Kidney tubule cell (primary cell): ENCODE measurements at places on chromosomes 13 and 19.
A peak's percentile ranks its signal among the peaks of the same experiment; 100 is the strongest.

DNA sequence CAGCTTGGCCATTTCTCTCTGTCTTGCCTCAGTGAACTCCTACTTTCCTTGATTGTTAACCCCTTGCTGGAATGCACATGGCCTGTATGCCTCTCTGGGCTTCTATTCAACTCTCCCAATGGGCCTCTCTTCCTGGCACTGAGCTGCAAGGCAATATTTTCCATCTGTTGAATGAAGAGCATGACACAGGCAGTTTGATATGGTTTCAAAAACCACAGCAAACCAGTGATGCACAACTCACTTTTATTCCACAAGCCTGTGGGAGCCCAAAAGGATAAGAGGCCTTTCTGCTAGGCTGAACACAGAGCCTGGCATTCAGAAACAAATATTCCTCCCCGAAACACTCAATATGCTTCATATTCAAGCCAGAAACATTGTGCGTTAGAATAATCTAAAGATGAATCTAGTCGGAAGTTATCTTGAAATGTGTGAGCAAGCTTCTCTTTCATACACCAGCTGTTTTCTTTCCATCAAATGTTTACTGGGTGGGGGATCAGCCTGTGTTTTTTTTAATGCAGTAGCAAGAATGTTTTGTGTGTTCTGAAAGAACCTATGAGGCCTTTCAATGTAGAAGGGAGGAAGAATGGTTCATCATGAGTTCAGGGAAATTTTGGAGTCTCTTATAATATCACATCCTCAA is 443.1 kb upstream of the SPRY2 start:
- DNase-seq, result peak; percentile 80

DNA sequence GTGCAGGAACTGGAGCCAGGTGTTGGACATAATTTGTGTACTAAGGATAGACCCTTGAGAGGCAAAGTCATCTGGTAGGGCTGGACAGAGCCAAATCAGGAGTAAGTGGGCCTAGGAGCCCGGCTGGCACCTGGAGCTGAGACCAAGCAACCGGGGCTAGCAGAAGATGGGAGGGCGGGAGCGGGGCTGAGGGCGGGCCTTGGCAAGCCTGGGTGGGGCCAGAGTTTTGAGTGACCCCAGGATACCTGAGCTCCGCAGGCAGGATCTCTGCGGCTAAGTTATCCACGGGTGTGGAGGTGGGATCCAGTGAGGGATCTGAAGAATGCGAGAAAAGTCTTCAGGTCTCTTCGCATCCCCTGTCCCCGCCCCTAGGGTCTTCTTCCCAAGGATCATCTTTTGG is 8.2 kb downstream of the HOOK2 start:
- DNase-seq, result no peak

GRCh38 chr13:50200988-50201387 is 185.7 kb downstream of the KCNRG start:
- peak; percentile 31 for DNase-seq

GRCh38 chr13:56653043-56653442 is 487.7 kb upstream of the PRR20A start:
- DNase-seq, result no peak

DNA sequence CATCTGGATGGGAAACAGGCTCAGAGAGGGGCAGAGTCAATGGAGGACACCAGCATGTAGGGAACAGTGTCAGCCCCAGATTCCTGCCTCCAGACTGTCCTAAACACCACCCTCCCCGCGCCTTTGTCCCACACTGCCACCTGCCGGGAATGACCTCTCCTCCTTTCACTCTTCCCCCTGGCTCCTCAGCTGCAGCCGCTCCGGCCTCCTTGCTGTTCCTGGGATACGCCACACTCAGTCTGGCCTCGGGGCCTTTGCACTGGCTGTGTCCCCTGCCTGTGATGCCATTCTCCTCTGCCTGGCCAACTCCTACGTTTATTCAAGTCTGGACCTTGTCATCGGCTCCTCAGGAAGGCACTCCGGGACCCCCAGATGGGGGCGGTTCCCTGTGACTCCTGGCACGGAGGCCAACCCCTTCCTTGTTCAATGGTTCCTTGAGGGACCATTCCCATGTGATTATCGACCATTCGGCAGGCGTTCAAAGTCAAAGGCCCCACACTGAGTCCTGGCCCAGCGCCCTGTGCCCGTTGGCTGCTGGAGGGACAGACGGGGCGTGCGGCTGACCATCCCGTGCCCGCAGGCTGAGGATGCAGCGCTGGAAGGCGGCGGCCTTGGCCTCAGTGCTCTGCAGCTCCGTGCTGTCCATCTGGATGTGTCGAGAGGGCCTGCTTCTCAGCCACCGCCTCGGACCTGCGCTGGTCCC is 15.8 kb downstream of the FUT6 start:
- DNase-seq, result peak; percentile 12

DNA sequence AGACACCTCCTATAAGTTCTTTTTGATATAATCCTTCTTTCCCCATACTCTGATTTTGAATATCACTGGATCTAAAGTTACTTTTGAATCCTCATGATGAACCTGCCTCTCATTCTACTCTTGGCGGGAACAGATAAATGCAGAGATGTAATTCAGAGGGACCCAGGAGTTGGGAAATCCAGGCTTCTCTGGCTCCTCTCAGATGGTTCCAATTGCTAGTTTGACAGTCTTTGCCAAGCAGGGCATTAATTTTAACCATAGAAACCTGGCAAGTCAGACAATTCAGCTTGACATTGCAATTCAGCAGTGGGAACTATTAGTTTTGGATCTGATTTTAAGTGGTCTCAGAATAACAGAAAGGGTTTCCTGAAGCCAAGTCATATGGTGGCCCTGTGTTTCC is 67.3 kb upstream of the KLF12 start:
- DNase-seq, result no peak

DNA sequence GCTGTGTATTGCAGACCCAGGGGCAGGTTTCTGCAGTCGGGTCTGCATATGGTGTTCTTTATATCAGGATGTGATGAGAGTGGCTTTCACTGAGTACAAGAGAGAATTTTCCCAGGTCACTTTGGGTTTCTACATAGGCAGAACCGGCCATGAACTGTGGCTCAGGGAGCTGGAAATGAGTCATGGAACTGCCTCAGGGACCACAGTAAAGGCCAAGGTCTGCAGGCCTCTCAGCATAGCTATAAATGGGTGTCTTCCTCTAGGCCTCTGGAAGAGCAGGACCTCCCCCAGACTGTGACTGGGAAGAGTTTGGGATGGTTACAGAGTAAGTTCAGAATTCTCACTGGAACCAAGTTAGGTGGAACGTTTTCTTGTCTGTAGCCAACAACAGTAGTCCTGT is 51.8 kb upstream of the ZNF681 start:
- no peak for DNase-seq

DNA sequence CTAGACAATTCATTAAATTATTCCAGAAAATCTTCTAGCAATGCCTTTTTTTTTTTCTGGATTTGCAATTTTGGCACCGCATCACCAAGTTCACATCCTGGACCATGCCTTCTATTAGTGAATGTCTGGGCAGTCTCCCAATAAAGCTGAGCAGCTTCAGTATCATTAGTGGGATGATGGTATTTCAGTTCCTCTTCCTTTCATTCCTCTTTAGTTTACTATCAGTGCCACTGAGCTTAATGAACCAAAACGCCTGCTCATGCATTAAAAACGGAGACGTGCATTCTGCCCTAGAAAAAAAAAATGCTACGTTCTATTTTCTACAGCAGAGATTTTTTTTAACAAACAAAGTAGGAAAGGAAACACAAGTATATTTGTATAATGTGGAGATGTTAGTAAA is 343.0 kb downstream of the PCDH9 start:
- DNase-seq, result peak; percentile 64

DNA sequence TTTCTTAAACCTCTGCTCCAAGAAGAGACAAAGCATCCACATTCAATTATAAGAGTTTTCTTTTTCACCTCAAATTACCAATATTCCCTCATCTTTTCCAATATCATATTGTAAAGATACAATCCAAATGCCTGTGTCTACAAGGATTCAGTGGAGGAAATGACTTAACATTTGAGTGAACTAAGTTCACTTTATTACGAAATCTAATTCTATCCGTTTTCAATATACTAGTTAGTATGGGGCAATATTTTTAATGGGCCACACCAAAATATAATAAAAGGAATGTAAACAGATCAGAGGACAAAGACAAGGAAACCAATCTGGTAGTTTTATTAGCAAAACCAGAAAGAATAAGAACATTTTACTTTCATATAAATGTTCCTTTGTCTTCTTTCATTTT is 136.0 kb downstream of the DCLK1 start:
- DNase-seq, result no peak

- no peak for DNase-seq
Measured at GRCh38 chr13:31029102-31029501, 96.6 kb downstream of the TEX26 start.

GRCh38 chr19:43553656-43554055 is 20.7 kb downstream of the ZNF575 start:
- DNase-seq, result no peak

- peak; percentile 99 for DNase-seq
Measured at GRCh38 chr13:30743319-30744055, 8.1 kb downstream of the ALOX5AP start.

DNA sequence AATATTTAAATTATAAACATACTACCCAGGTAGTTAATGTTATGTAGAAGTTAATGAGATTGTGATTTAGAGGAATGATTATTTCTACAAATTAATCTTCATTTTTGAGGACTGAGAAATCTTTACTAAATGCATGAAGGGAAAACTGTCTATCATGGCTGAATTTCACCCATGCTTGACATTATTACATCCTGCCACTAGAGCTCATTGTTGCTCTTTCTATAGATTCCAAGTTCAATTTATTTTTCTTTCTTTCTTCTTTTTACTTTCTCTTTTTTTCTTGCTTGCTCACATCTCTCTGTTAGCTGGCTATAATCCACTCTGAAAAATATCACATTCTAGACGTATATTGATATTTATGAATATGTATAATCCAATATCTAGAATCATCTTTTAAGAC is 505.0 kb upstream of the KLHL1 start:
- DNase-seq, result no peak

DNA sequence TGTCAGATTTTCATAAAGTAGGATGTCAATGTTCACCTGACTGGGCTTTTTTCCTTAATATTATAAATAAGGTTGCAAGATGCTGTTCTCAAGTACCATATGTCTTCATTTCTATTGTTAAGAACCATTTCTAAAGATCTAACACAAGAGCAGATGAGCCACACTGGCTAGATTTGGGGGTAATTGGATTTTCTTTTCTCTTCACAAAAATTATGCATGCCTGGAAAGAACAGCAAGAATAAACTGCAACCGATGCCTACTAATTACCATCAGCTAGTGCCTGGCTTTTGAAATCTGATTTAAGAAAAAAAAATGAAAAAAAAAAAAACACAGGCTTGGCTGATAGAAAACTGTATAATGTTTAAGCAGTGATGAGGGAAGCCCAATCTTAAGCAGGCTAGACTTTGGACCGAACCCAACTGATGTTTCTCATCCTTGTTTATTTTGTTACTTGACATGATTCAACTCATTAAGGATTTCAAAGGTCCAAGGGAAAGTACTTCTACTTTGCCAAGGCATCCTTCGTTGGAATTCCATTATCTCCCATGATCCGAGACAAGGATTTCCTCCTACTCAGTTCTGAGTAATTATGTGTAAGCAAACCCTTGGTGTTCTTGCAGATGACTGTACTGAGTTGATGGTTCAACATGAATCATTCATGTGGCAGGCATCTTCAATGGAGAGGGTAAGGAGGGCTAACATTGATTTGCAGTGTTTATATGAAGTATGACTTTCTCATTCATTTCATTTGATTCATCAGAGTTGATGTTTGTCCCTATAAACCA is 300.5 kb downstream of the SPRY2 start:
- DNase-seq, result peak; percentile 100

DNA sequence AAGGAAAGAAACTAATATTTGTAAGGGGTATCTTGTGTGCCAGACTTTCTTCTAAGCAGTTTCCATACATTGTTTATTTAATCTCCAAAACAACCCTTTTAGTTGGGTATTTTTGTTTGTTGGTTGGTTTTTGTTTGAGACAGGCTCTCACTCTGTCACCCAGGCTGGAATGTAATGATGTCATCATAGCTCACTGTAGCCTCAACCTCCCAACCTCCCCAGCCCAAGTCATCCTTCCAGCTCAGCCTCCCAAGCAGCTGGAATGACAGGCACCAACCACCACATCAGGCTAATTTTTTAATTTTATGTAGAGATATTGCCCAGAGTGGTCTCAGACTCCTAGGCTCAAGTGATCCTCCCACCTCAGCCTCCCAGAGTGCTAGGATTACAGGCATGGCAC is 41.2 kb upstream of the LSM14A start:
- no peak for DNase-seq

GRCh38 chr13:35470671-35471661 is 5.5 kb downstream of the MAB21L1 start:
- peak; percentile 6 for DNase-seq

DNA sequence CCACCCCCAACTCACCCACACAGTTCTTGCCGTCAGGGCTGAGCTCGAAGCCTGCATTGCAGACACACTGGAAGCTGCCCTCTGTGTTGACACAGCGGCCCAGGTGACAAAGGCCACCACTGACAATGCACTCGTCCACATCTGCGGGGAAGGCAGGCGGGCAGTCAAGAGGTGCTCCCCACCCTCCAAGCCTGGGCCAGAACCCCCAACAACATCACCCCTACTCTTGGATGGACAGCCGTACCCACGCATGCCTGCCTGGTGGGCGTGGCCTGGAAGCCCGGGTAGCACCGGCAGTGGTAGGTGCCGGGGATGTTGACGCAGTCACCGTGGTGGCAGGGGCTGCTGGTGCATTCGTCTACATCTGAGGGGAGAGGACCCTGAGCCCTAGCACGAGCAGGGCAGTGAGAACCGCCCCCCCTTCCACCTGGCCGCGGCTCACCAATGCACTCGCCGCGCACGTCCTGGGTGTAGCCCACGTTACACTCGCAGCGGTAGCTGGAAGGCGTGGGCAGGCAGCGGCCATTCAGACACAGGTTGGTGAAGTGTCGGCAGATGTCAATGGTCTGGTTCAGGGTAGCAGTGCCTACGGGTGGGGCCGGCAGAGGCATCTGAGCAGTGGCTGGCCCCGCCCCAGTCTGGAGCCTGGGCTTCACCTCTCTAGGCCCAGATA is 13.3 kb downstream of the FBN3 start:
- DNase-seq, result no peak

- DNase-seq, result peak; percentile 69
Measured at GRCh38 chr19:3171894-3172672, 6.5 kb upstream of the S1PR4 start.

GRCh38 chr19:41296433-41296871 is 13.5 kb upstream of the CCDC97 start:
- DNase-seq, result peak; percentile 82

- DNase-seq, result peak; percentile 27
Measured at GRCh38 chr13:102141625-102142472, 260.0 kb downstream of the FGF14 start.

GRCh38 chr19:19966862-19967261 is 66.1 kb downstream of the ZNF93 start:
- DNase-seq, result no peak

DNA sequence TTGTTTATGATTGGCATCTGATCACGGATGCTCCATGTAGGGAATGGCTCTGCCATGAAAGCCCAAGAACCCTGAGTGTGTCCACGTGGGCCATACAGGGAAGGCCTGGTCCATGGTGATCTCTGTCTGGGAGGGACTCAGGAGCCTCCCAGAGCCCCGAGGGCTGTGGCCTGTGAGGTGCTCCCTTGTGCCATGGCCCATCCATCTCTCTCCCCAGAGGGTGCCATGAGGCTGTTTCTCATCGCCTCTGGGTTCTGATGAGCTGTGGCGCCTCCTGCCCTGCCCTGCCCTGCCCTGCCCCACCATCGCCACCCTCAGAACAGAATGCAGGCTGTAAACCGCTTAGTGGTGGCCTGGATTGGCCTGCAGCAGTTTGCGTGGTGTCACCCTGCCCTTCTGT is 83.1 kb downstream of the ATP11A start:
- DNase-seq, result no peak
